ENCODE measurements at places on chromosomes 1 and 21.

DNA sequence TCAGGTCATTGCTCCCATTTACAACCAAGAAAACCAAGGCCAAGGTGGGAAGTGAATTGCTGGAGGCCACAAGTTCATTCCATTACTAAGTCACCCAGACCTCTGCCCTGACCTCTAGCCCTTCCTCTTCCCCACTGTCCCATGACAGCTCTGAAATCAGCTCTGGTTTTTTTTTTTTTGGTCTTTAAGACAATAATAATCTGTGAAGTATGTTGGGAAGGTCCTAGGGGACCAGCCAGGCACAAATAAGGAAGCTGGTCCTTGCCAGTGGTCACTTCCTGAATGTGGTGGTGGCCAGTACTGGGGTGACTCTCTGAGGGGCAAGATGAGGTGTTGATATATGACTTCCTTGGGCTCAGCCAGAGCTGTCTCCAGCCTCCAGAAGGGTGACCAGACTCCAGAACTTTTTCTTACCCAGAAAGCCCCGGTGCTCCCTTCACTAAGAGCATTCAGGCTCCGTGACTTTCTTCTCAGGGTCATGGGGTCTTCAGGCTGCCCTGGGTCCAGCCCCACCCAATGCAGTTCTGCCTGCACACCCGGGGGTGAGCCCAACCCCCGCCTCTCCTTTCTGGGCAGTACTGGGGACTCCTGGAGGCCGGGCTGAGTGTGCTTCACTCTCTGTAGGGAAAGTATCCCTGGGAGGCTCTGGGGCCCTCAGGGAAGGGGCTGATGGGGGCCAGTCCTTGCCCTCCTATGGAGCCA, 159.6 kb downstream of the PTPRU start:
- no peak for DNase-seq

- peak; percentile 76 for DNase-seq
These were observed 3.1 kb downstream of the GJA5 start for GRCh38 chr1:147757015-147757990.

DNA sequence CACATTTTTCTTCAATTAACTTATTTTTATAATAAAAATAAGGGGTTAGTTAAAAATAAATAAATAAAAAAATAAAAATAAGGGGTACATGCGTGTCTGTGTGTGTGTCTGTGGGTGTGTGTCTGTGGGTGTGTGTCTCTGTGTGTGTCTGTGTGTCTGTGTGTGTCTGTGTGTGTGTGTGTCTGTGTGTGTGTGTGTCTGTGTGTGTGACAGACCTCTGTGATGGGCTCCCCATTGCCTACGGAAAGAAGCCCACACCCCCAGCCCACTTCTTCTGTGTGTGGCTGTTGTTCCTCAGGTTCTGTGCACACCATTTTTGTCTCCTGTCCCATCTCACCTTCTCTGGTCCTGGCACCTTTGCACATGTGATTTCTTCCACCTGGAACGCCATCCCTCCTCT, 9.9 kb downstream of the PHLDA3 start:
- DNase-seq = no peak

GRCh38 chr1:225462714-225463574, 35.1 kb upstream of the LBR start:
- no peak for DNase-seq

- no peak for DNase-seq
These were observed 235.2 kb downstream of the FAM72C start for GRCh38 chr1:143736562-143736961.

- DNase-seq = no peak
These were observed 5.4 kb downstream of the CNTN2 start for GRCh38 chr1:205048382-205048781.

- no peak for DNase-seq
These were observed 11.9 kb downstream of the HECTD3 start for GRCh38 chr1:44999232-44999631.

GRCh38 chr1:20834780-20835179, 47.7 kb upstream of the HP1BP3 start:
- no peak for DNase-seq

DNA sequence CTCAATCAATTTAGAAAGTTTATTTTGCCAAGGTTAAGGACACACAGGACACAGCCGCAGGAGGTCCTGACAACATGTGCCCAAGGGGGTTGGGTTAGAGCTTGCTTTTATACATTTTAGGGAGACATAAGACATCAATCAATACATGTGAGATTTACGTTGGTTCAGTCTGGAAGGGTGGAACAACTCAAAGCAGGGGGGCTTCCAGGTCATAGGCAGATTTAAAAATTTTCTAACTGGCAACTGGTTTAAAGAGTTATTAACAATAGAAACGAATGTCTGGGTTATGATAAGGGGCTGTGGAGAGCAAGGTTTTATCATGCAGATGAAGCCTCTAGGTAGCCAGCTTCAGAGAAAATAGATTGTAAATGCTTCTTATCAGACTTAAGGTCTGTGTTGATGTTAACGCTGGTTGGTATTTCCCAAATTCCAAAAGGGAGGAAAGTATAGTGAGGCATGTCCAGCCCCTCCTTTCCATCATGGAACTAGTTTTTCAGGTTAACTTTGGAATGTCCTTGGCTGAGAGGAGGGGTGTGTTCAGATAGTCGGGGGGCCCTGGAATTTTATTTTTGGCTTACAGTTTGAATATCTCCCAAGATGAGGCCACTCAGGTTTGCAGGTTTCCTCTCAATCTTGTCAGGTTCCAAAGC, 31.0 kb upstream of the TGFBR3 start:
- no peak for DNase-seq

DNA sequence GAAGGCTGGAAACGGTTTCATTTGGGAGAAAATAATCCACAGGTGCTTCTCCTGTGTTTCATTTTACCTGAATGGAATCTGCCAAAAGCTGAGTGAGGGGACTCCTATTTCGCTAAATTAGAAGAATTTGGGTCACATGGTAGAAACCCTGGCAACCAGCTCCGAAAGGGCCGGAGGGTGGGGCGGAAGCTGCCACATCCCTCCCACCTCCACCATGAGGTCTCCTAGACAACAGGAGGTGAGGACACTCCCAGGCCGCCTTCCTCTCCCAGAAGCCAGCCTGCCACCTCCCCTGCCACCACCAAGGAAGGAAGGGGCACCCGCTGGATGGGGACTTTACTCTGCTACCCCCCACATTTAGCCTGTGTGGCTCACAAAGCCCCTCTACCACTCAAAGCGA, 199.9 kb upstream of the ZC3H12A start:
- DNase-seq = no peak

GRCh38 chr1:9331558-9332346, 39.1 kb downstream of the SPSB1 start:
- DNase-seq = no peak

Measured in NCI-H226 (cell line).